ENCODE measurements at places on chromosomes 7 and 10.

- H3K4me3 ChIP-seq: no peak overlapping the region
- DNase-seq: no peak
- peaks cover 48% of the 10 kb centered on the region for H3K27me3 ChIP-seq
Observed at GRCh38 chr10:69731698-69732097, 70.0 kb upstream of the COL13A1 start.

- no peak overlapping the region for H3K27ac ChIP-seq
- H3K4me3 ChIP-seq: no peak overlapping the region
- no peak for DNase-seq
- no peaks in the 10 kb centered on the region for H3K27me3 ChIP-seq
- H3K4me1 ChIP-seq: no peaks in the 10 kb centered on the region
- no peaks in the 10 kb centered on the region for H3K36me3 ChIP-seq
Observed at GRCh38 chr7:45446195-45446944, 127.8 kb upstream of the ADCY1 start.

DNA sequence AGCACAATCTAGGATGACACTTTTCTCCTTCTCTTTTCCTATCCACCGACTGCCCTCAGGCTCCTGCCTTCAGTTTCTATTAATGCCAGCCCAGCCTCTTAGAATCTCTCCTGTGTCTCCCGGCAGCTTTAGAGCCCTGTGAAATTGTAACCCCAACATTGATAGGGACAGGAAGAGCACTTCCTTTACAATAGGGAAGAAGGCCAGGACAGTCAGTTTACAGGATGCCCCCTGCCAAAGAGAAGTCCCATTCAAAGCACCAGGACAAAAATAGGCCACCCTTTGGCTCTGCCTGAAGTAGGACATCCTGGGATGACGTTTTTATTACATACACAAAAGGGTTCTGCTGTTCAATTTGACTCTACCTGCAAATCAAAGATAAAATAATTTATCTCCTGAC is 64.7 kb upstream of the ANK3 start:
- no peak overlapping the region for H3K4me3 ChIP-seq
- no peak for DNase-seq
- H3K27ac ChIP-seq: no peak overlapping the region
- H3K4me1 ChIP-seq: no peaks in the 10 kb centered on the region
- no peaks in the 10 kb centered on the region for H3K36me3 ChIP-seq

DNA sequence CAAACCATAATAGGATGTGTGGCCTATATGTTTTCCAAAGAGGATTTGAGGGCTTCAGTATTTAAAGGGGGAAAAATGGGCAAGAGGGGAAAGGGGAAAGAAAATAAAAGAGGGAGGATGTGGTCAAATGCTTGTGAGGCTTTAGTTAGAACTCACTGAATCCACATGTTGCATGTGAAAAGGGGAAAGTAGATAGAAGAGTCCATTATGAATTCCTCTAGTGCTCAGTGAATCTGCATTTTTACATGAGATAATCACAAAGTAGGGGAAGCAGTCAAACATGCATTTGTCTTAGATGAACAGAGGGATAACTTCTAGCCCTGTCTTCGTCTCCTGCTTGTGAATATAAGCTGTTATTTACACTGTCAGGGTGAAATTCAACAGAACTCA is 24.6 kb upstream of the AKAP9 start:
- H3K27me3 ChIP-seq: peaks cover 9% of the 10 kb centered on the region
- H3K27ac ChIP-seq: no peak overlapping the region
- no peak for DNase-seq

GRCh38 chr10:70053841-70054288 is 1.2 kb downstream of the MACROH2A2 start:
- peak overlapping the region; percentile 48 for H3K4me3 ChIP-seq
- H3K36me3 ChIP-seq: no peaks in the 10 kb centered on the region
- DNase-seq: peak; percentile 32
- peaks cover 68% of the 10 kb centered on the region for H3K27me3 ChIP-seq
- peaks cover 5% of the 10 kb centered on the region for H3K4me1 ChIP-seq

DNA sequence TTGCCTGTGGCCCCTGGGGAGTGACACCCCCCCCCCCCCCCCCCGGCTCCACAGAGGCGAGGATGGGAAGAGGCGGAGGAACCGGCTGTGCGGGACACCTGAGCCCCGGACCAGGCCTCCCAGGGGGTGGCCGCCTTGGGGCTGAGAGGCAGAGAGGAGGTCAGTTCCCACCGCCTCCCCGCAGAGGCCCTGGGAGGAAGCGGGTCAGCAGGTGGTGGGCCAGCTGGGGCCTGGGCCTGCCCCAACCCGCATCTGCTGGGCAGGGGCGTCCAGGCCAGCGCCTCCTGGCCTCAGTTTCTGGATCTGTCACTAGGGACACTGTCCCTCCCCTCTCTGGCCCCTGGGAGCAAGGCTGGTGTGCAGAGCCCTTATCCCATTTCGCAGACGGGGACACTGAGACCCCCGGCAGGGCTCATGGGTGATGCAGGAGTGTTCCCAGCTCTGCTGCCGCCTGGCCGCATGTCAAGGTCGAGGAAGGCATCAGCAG is 14.6 kb upstream of the LFNG start:
- DNase-seq: no peak
- peaks cover 31% of the 10 kb centered on the region for H3K4me1 ChIP-seq
- no peak overlapping the region for H3K27ac ChIP-seq
- no peak overlapping the region for H3K4me3 ChIP-seq

DNA sequence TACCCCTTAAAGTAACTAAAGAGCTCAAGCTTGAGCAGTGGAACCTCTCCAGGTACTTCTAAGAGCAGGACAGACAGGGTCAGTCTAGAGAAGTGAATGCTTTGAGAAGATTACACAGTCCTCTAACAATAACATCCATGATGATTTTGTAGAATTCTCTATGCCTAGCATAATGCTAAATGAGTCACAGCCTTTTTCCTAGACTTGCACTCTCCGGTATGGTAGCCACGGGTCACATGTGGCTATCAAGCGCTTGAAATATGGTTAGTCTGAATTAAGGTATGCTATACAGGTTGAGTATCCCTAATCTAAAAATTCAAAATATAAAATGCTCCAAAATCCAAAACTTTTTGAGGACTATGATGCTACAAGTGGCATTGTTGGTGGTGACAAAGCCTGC is 166.6 kb upstream of the MKLN1 start:
- H3K27ac ChIP-seq: no peak overlapping the region
- no peak overlapping the region for H3K4me3 ChIP-seq
- no peaks in the 10 kb centered on the region for H3K27me3 ChIP-seq
- no peaks in the 10 kb centered on the region for H3K36me3 ChIP-seq
- H3K4me1 ChIP-seq: no peaks in the 10 kb centered on the region

- peaks cover 10% of the 10 kb centered on the region for H3K27me3 ChIP-seq
- H3K4me1 ChIP-seq: no peaks in the 10 kb centered on the region
- DNase-seq: no peak
- H3K36me3 ChIP-seq: no peaks in the 10 kb centered on the region
Observed at GRCh38 chr10:83929399-83929798, 209.9 kb upstream of the GHITM start.

- H3K27ac ChIP-seq: peak overlapping the region; percentile 24
- no peak for DNase-seq
- H3K4me3 ChIP-seq: no peak overlapping the region
Observed at GRCh38 chr7:24384362-24385030, 100.5 kb downstream of the NPY start.

DNA sequence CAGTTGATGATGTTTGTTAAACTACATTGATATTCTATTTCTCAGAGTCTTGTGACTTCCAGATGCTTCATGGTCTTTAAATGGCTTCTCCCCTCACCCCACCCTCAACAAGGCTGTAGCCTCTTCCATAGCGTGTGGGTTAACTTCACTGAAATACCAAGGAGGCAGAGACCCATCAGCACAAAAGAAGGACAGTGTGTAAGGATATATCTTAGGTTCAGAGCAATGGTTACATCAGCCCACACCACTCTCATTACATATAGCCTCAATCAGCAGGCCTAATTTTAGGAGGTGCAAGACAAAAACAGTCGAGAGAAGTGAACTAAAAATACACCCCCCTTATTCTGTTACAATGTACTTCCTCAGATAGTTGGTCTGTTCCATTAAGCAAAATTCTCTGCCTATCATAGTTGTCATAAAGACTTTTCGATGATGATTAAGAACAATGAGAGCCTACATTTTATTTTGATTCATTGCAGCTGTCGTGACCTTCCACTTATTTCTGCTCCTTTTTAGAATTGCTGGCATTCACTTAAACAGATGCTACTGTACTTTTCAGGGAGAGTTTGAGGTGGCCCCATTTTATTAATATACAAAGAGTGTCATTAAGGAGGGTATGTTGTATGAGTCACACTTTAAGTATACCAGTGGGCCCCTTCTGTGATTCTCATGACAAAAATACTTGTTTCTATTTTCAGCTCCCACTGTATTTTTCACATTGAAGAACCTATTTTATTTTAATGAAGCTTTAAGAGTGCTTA is 52.1 kb downstream of the WIPF3 start:
- H3K4me1 ChIP-seq: no peaks in the 10 kb centered on the region
- no peak overlapping the region for H3K27ac ChIP-seq
- H3K36me3 ChIP-seq: no peaks in the 10 kb centered on the region
- peaks cover 15% of the 10 kb centered on the region for H3K27me3 ChIP-seq

GRCh38 chr10:4391683-4392082 is 434.3 kb upstream of the AKR1E2 start:
- peaks cover 4% of the 10 kb centered on the region for H3K27me3 ChIP-seq
- H3K4me3 ChIP-seq: no peak overlapping the region
- H3K36me3 ChIP-seq: no peaks in the 10 kb centered on the region
- no peaks in the 10 kb centered on the region for H3K4me1 ChIP-seq

- H3K4me1 ChIP-seq: peaks cover 79% of the 10 kb centered on the region
- DNase-seq: no peak
- peak overlapping the region; percentile 93 for H3K27ac ChIP-seq
- H3K4me3 ChIP-seq: peak overlapping the region; percentile 26
- H3K27me3 ChIP-seq: no peaks in the 10 kb centered on the region
- H3K36me3 ChIP-seq: peaks cover 29% of the 10 kb centered on the region
Observed at GRCh38 chr10:17506856-17507471, 52.6 kb upstream of the ST8SIA6 start.

DNA sequence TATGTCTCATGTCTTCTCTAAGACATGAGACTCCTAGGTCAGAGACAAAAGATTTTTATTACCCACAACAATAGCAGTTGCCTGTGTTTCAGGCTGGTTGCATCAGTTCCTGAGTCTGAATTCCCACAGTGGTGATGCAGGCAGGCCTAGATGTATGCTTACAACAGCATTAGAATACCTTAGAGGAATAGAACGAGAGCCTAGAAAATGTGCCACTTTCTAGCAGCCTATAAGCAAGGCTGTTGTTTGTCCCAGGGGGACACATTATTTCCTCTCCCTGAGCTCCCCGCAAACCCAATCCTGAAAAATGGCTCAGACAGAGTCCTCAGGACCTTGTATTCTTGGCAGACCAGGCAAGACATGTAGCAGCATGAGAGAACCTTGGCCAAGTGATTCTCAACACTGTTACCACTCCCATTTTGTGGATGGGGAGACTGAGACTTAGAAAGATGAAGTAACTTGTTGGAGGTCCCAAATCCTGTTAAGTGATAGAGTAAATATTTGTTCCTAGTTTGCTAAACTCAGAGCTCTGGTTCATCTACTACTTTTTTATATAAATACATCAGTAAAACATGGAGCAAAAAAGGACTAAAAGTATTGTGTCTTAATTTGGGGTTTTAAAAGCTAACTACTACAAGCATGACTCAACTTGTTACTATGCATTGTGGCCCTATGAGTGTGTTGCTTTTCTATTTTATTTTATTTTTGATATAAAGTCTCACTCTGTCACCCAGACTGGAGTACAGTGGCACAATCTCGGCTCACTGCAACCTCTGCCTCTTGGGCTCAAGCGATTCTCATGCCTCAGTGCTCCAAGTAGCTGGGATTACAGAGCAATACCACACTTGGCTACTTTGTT is 14.2 kb downstream of the VTI1A start:
- H3K36me3 ChIP-seq: peaks cover 26% of the 10 kb centered on the region
- no peak for DNase-seq
- H3K27me3 ChIP-seq: no peaks in the 10 kb centered on the region
- H3K4me1 ChIP-seq: no peaks in the 10 kb centered on the region
- no peak overlapping the region for H3K4me3 ChIP-seq
- H3K27ac ChIP-seq: peak overlapping the region; percentile 3

DNA sequence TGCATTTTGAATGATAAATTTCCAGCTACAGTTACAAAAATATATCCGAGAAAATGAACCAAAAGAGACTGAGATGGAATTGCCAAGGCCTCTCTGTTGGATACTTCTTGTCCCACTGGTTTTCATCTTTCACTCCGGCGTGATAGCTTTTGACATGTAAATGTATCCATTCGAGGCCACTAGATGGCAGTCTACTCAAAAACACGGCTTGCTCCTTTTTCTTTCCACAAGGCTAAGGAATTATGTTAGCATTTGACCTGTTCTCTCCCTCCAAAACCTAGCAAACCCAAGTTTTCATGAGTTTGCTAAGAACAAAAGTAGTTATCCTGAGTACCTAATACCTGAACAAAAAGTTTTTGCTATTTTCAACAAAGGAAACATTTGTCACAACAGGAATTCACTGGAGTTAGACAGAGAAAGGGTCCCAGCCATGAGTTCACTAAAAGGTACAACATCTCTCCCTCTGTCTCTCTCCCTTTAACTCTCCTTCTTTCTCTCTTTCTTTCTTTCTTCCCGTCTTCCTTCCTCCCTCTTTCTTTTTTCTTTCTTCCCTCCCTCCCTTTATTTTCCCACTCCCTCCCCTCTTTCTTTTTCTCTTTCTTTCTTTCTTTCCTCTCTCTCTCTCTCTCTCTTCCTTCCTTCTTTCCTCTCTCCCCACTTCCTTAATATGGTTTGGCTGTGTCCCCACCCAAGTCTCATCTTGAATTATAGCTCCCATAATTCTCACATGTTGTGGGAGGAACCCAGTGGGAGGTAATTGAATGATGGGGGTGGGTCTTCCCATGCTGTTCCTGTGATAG is 207.9 kb upstream of the MYO3A start:
- no peak overlapping the region for H3K27ac ChIP-seq
- peak; percentile 29 for DNase-seq
- H3K36me3 ChIP-seq: no peaks in the 10 kb centered on the region
- peaks cover 7% of the 10 kb centered on the region for H3K27me3 ChIP-seq
- H3K4me3 ChIP-seq: no peak overlapping the region

- no peak for DNase-seq
- no peak overlapping the region for H3K4me3 ChIP-seq
- H3K27ac ChIP-seq: no peak overlapping the region
- H3K36me3 ChIP-seq: peaks cover 34% of the 10 kb centered on the region
- H3K4me1 ChIP-seq: peaks cover 2% of the 10 kb centered on the region
Observed at GRCh38 chr7:77738871-77739270, 42.6 kb downstream of the RSBN1L start.

DNA sequence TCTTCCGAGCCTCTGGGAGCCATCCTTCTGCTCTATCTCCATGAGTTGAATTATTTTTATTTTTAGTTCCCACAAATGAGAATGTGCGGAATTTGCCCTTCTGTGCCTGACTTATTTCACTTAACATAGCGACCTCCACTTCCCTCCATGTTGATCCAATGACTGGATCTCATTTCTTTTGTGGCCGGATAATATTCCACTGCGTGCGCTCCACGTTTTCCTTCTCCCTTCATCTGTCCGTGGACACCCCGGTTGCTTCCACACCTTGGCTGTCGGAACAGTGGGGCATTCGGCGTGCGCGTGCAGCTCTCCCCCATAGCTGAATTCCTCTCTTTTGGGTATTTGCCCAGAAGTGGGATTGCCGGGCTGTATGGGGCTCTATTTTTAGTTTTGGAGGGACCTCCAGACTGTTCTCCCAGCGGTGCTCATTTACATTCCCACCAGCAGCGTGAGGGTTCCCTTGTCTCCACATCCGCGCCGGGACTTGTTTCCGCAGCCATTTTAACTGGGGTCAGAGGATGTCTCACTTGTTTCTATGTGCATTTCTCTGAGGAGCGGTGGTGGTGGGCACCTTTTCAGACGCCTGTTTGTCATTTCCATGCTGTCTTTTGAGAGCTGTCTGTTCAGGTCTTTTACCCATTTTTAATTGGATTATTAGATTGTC is 51.0 kb upstream of the SUN1 start:
- no peak for DNase-seq
- H3K4me1 ChIP-seq: peaks cover 3% of the 10 kb centered on the region

Data from activated naive CD4-positive, alpha-beta T cell treated with anti-CD3 and anti-CD28 coated beads, Interleukin-2, amount 10 ng/mL, durations not matched to agents 7 days and 5 days (primary cell).